ENCODE measurements at places on chromosomes 3 and 15. TPM values are rescaled to one million over a fixed set of nuclear protein-coding genes. Genes with fewer than 3 reads are reported as not detected.
A peak's percentile ranks its signal among the peaks of the same experiment; 100 is the strongest.

Gene CHRNA7
- not detected for total RNA-seq

Gene GOLGA6A
- not detected for total RNA-seq

Gene FOXB1
- total RNA-seq: 1.5 TPM

Gene RAB43
- total RNA-seq: 49.7 TPM

Gene GP5
- total RNA-seq: 0.31 TPM

Gene IL17RD
- total RNA-seq: 0.02 TPM

Gene FEZF2
- total RNA-seq: not detected

DNA sequence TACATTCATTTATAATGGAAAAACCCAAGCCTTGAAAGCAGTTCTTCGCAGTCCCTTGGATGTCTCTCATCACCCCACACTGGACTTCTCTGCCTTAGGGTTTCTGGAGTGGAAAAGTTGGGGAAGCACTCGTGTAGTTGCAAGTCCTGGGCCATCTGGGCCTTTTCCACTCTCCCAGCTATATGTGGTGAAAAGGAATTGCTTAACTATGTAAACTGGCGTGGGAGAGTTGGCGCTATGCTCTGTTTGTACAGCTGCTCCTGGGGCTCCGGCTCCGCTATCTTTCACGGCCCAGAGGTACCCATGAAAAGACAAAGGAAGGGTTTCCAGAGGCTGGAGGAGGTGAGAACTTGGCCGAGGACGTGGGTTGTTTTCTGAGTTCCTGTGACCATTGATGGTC lies 81.1 kb upstream of the MYZAP start:
- no peak for DNase-seq

- DNase-seq: peak; percentile 61
Observed at GRCh38 chr3:10744098-10744465, 71.9 kb upstream of the SLC6A11 start.

DNA sequence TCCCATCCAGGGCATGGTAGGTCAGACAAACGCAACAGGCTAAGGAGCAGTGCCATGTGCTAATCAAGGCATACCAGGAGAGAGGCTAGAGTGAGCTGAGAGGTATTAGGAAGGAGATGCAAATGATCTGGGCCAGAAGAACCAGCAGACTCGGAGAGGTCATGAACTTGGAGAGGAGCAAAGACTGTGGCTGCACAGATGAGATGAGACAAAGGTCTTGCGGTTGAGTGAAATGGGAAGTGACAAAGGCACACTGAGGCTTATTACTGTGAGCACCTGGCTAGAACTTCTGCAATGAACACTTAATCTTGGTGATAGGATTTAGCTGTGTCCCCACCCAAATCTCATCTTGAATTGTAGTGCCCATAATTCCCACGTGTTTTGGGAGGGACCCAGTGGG lies 380.2 kb downstream of the ULK4 start:
- DNase-seq: no peak

- DNase-seq: no peak
Observed at GRCh38 chr3:196431181-196432136, 768 bp downstream of the UBXN7 start.

DNA sequence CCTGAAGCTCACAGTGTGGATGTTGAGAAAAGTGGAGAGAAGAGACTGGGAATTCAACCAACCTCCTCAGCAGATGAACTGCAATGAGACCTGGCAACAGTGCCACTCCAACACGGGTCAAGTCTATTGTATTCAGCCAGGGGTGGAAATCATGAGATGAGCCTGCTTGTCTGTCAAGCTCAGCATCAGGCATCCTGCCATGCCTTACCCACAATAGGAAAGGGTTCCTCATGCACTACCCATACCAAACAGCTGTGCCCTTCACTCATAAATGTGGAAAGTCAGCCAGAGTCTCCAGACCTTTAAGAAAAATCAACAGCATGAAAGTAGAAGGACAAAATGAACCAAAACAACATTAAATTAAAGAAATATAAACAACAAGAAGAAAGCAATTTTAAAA lies 542.1 kb downstream of the EPHB1 start:
- no peak for DNase-seq

DNA sequence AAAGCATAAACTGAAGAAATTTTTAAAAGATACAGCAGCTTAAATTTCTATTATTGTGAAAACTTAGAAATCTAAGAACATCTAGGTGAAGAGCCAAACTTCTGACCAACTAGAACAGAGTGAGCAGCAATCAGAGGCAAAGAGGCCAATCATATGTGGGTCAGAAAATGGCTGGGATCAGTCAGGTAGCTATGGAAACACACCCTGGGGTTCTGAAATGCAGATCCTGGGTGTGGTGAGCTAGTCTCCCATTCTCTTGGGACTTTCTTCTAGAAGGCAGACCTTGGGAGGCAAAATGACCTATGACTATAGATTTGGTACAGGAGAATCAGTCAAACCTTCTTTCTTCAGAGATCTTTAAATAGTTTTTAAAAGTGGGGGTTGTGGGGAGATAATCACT lies 385.8 kb downstream of the TBC1D5 start:
- no peak for DNase-seq

- DNase-seq: peak; percentile 18
Observed at GRCh38 chr3:52088445-52089367, 32.3 kb upstream of the DUSP7 start.

DNA sequence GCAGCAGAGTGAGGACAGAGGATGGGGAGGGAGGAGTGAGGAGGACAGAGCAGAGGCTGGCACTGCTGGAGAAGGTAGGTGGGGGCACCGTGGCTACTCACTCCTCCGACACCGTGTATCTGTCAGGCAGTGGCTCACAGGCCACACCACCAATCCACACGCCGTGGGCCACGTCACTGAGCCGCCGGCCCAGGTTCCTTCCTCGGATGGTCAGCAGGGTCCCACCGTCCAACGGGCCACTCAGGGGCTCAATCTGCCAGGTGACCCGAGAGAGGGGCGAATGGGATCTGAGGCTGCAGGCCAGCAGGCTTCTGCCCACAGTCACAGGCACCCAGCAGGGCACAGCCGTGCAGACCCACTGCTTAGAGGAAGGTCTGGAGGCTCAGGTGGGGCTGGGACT lies 30.5 kb downstream of the H1-8 start:
- DNase-seq: no peak

GRCh38 chr15:82680200-82681102 lies 29.2 kb downstream of the AP3B2 start:
- peak; percentile 86 for DNase-seq

DNA sequence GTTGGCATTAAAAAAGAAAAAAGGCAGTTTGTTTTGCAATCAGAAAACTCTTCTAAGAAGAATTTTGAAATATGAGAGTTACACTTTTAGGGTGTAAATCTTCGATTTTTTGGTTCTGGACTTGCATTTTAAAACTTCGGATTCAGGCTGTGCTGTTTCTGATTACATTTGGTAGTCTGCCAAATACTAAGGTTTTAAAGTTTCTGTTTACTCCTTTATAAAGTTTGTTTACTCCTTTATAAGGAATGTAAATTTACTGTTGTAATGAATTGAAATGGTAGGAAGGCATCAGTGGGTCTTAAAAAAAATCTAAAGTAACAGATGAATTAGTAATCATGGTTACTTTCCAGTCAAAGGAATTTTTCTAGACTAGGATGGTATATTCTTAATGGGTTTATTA lies 14.1 kb downstream of the FXR1 start:
- DNase-seq: no peak

GRCh38 chr3:16329826-16330129 lies 64.8 kb downstream of the OXNAD1 start:
- DNase-seq: no peak

GRCh38 chr15:67717776-67718175 lies 107.5 kb upstream of the SKOR1 start:
- DNase-seq: no peak

GRCh38 chr3:172848910-172849309 lies 98.4 kb downstream of the ECT2 start:
- no peak for DNase-seq

GRCh38 chr15:63134245-63134985 lies 12.8 kb downstream of the LACTB start:
- DNase-seq: no peak

GRCh38 chr15:77584691-77585090 lies 48.0 kb downstream of the LINGO1 start:
- DNase-seq: no peak

DNA sequence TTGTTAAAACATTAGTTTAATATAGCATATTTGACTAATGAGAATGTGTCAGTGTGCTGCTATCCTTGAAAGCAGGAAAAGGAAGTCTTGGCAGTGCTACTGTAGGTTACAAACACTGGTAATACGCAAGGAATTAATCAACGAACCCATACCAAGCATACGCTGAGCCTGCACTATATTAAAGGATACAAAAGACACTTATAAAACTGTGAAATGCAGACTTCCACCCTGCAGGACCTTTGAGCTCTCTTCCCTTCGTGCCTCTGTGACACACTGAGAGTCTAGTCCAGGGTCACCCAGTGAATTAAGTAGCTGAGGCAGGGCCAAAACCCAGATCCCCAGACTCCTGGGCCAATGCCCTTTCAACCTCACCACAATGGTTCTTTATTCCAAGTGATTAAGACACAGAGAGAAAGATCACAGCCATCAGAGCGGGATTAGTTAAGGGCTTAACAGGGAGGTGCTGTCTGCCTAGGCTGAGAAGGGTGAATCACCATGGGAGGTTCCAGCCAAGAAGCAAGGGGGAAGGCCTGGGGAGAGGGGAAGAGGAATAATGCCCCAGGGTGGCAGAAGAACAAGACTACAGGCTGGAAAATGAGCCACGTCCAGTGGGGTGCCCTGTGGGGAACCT lies 6.8 kb downstream of the ANXA2 start:
- peak; percentile 28 for DNase-seq

GRCh38 chr15:52179278-52180195 lies 11.7 kb downstream of the GNB5 start:
- DNase-seq: peak; percentile 93

GRCh38 chr3:190026154-190026553 lies 94.5 kb downstream of the P3H2 start:
- DNase-seq: no peak
